Activated naive CD8-positive, alpha-beta T cell treated with anti-CD3 and anti-CD28 coated beads, Interleukin-2, amount 10 ng/mL, durations not matched to agents 7 days and 5 days (primary cell): ENCODE measurements at places on chromosomes 12 and 14.

- DNase-seq, result no peak
These were observed 34.8 kb upstream of the CD9 start for GRCh38 chr12:6165395-6165794.

DNA sequence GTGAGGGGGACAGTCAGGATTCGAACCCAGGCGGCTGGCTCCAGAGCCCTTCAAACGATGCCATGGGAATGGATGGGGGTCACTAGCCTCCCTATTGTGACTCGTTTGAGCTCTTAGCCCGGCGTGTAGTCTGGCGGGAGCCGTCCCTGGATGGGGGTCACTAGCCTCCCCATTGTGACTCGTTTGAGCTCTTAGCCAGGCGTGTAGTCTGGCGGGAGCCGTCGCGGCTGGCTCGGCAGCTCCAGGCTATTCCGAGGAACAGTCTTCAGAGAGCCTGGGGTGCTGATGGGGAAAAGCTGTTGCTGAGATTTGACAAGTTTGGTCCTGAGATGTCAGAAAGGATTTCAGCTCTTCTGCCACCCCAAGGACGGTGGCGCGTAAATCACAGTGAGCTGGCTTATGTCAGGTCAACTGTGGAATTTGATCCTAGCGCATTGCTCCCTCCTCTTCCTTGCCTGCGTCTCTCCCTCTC, 58.3 kb downstream of the CALM1 start:
- DNase-seq, result no peak

GRCh38 chr12:778615-779014, 26.2 kb downstream of the WNK1 start:
- no peak for DNase-seq

- DNase-seq, result no peak
These were observed 20.4 kb downstream of the ASB2 start for GRCh38 chr14:93955850-93956481.

DNA sequence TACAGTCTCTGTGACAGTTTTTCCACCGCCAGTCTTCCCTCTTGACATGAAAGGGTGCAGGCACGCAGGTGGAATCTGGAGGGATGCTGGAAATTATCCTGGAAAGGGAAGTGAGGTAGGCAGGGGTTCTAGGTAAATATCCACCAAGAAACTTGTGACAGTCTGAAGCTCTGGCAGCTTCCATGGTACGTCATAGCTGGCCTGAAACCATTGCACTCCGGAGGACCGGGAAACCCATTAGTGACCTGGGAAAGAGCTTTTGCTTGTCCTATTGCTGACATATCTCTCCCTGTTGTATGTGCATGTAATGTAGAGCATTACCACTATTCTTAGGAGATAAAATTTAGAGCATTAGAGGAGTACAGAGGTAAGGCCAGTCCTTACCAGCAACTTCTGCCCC, 275.9 kb downstream of the EGLN3 start:
- DNase-seq, result no peak

GRCh38 chr12:131723532-131723931, 12.6 kb downstream of the SFSWAP start:
- no peak for DNase-seq

GRCh38 chr12:85157035-85157603, 121.0 kb downstream of the LRRIQ1 start:
- no peak for DNase-seq

- no peak for DNase-seq
These were observed 57.4 kb downstream of the DAAM1 start for GRCh38 chr14:59245809-59246295.
